ENCODE measurements at places on chromosomes 4 and X. TPM values are rescaled to one million over a fixed set of nuclear protein-coding genes. Genes with fewer than 3 reads are reported as not detected.

DNA sequence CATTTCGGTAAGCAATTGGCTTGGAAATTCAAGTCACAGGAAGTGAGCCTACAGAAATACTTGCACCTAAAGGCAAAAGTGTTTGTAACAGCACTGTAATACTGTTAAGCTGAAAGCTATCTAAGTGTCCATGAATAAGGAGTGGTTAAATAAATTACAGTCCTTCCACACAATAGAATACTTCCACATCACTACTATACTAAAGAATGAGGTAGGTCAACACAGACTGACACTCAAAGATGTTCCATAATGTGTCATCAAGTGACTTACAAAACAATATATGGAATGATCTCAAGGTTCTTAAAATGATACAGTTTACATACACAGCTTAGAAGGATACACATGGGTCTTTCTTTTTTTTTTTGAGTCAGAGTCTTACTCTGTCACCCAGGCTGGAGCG, 27.0 kb downstream of the SLC10A6 start:
- no peak for DNase-seq

GRCh38 chr4:135368831-135369230, 1167.2 kb upstream of the PABPC4L start:
- no peak for DNase-seq

GRCh38 chr4:110616238-110617074, 6.4 kb downstream of the PITX2 start:
- no peak for DNase-seq

The UNC5C gene
- not detected for total RNA-seq

The MRFAP1 gene
- total RNA-seq = 163 TPM

DNA sequence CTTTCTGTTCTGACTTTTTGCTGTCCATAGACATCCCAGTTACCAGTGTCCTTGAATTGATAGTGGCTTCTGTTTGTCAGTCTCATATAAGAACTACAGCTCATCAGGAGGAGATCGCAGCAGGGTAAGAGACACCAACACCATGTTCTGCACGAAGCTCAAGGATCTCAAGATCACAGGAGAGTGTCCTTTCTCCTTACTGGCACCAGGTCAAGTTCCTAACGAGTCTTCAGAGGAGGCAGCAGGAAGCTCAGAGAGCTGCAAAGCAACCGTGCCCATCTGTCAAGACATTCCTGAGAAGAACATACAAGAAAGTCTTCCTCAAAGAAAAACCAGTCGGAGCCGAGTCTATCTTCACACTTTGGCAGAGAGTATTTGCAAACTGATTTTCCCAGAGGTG, 30.1 kb downstream of the GUCY1A1 start:
- DNase-seq = no peak

The MAGEA10 gene
- total RNA-seq = not detected

GRCh38 chr4:145069361-145069760, 28.6 kb downstream of the ANAPC10 start:
- no peak for DNase-seq

GRCh38 chrX:106742805-106743204, 16.3 kb downstream of the RNF128 start:
- DNase-seq = no peak

- no peak for DNase-seq
Observed at GRCh38 chrX:54087661-54088060, 43.4 kb upstream of the PHF8 start.

The SHROOM2 gene
- total RNA-seq = not detected

The CCDC149 gene
- 0.16 TPM for total RNA-seq

- no peak for DNase-seq
Observed at GRCh38 chrX:131915488-131915887, 107.6 kb upstream of the STK26 start.

- no peak for DNase-seq
Observed at GRCh38 chr4:6502747-6503465, 30.5 kb upstream of the PPP2R2C start.
